Motor neuron (in vitro differentiated cells): ENCODE measurements at places on chromosomes 7 and 10. TPM values are rescaled to one million over a fixed set of nuclear protein-coding genes. Genes with fewer than 3 reads are reported as not detected.

GRCh38 chr7:158251061-158251965, 336.3 kb downstream of the PTPRN2 start:
- ATAC-seq = no peak

DNA sequence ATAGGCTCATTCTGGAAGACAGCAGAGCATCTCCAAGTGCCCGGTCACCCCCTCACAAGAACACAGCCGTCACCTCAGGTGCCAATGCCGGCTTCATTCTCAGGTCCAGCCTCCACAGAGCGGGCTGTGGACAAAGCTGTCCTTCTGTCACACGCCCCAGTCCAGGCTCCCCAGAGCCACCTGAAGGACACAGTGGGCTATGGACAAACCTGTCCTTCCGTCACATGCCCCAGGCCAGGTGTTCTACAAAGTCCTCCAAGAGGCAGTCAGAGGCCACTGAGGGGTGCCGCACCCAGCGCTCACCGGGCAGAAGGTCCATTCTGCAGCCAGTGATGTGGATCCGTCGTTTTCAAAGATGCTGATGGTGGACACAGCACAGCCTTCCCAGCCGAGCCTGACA, 173.2 kb upstream of the PPP2R2D start:
- no peak for ATAC-seq

GRCh38 chr7:157495594-157495993, 158.8 kb downstream of the DNAJB6 start:
- no peak for ATAC-seq

DNA sequence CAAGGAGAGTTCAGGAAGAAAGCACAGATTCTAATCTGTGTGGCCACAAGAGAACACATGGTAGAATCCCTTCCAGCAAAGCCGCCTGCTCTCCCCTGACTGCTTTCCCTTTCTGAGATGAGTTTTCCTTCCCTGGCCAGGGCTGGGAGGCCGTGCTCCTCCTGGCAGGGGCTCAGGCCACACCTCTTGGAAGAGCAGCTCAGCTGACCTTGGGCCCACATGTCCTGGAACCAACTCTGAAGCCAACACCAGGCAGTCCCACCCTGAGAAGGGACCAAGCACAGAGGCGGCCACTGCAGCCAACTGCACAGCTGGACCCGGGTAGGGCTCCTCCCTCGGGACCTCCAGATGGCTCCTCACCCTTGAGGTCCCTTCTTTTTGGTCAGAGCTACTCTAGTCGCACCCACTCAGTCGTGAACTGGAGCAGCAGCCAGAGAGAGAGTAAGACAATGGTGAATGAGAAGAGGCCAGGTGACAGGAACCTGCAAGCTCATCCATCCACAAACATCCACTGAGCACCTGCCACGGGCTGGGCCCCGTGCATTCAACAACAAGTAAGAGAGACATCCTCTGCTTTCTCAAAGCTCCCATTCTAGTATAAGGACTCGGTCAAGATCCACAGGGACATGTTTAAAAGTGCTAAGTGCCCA, 40.3 kb downstream of the FAM53B start:
- ATAC-seq = no peak

DNA sequence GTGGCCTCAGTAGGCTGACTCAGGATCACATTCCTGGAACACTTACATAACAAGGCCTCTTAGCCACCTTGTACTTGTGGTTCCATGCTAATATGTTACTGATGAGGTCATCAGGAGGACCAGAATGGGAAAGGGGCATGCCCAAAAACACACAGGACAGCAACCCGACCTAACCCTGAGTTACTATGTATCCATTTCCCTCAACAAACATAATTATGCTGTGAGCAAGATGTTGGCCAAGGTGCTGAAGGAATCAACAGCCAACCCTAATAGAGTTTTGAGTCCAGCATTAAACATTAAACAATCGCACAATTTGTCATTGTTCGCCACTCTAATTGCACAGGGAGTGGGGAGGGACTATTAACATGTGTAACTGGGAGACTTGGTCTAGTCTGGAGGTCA, 129.4 kb downstream of the PLPP4 start:
- ATAC-seq = no peak

- no peak for ATAC-seq
Observed at GRCh38 chr10:118963933-118964332, 65.6 kb upstream of the NANOS1 start.

DNA sequence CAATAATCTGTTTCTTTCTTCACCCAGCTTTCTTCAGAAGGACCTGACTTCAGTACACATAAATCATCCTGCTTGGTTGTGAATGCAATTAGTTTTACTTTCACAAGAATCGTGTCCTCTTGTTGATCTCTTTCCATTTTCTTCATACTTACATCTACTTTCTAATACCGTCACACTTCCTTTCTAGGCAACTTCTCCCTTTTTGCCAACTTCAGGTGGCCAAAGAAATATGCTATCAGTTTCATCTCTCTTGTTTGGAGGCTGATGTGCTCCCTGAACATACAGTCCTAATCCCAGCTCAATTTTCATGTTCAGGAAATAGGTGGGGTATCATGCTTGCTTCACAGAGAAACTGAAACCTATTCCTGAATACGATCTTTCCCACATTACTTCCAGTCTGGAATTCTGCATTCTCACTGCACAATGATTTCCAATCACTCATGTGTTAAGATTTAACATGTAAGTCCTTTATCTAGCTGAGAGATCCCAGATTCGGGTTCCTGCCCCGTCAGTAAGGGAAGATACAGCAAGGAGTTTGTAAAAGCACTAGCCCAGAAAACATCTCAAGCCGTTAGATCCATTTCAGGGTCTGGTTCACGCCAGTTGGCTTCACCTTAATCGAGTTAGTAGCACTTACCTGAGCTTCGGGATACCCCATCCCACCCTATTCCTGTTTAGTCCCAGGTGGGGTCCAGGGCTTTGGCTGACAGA, 994 bp downstream of the SLC25A28 start:
- no peak for ATAC-seq

GRCh38 chr7:7178081-7178480, 4.3 kb upstream of the C1GALT1 start:
- ATAC-seq = no peak

DNA sequence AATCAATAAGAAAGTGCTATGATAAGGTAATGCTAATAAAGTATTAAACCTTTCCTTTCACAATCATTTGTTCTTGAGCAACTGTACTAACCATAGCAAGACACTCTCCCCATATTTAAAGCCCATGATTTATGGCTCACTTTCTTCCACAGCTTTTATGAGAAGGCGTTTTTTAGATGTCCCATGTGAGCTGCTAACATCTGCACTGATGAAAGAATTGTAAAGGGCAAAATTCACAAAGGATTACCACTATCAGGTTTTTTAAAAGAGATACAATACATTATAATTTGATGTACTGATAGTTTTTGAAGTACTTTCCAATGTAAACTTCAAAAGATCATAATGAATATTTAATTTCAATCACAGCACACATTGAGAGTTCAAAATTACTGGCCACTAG, 75.7 kb downstream of the RNLS start:
- ATAC-seq = peak; percentile 49

GRCh38 chr7:83908526-83908925, 259.6 kb upstream of the SEMA3E start:
- ATAC-seq = no peak

- ATAC-seq = no peak
Observed at GRCh38 chr7:51426163-51426562, 109.6 kb upstream of the COBL start.

DNA sequence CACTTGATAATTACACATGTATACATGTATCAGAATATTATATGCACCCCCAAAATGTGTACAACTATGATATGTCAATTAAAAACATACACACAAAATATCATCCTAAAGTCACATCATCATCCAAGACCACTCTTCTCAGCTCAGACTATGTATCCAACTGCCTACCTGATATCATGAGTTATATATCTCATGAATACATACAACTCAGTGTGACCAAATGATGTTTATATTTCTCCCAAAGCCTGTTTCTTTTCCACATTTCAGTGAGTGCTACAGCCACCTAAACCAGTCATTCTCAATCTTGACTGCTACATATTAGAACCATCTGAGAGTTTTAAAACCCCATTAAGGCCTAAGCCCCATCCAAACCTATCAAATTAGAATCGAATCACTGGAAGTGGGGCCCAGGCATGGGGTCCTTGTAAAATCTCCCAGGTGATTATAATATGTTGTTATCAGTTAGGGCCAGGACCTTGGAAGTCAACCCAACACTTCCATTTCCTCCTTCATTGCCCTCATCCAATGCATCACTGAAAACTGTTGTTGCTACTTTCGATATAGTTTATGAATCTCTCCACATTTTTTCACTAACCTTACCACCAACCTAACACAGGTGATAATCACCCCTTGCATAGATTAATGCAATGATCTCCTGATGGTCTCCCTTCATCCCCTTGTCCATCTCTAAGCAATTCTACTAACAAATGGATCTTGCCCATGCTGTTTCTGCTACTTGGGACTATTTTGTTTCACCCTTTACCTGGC, 53.8 kb upstream of the ITGB8 start:
- ATAC-seq = no peak

DNA sequence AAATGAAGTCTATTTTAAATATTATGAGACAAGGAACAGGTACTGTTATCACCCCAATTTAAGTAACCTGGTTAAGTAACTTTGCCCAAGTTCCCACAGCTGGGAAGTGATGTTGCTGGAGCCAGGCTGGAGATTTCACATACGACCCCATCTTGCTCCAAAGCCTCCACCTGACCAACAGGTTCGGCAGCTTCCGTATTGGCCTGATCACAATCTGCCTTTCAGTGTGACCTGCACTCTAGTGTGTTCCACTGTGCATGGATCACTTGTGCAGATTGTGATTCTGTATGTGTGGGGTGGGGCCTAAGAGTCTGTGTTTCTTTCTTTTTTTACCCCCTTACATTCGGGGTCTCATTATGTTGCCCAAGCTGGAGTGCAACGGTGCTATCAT, 66.1 kb downstream of the PRTFDC1 start:
- no peak for ATAC-seq

- ATAC-seq = peak; percentile 75
Observed at GRCh38 chr7:28298870-28299518, 113.3 kb upstream of the CREB5 start.

DNA sequence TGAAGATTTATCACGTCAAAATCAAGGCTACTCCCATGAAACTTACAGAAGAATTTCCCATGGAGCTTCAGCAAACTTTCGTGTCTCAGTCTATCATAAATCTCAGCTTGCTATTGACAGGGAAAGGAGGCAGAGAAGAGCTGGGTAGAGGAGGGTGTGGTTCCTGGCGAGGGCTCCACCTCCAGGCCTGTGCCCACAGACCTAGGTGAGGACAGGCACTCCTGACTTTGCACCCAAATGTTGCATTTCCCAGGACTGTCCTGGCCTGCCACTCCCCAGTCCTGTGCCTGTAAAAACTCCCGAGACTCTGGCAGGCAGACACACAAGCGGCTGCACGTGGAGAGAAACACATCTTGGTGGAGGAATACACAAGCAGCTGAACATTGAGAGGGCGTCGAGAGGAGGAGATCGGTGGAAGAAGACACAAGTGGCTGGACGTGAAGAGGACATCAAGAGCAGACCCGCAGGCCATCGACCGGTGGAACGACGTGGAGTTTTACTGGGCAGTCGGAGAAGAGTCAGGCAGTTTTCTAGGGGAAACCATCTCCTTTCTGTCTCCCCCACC, 145.1 kb downstream of the CTNNA3 start:
- no peak for ATAC-seq

Gene GPR37
- 0.15 and 0.24 TPM in 2 replicates for total RNA-seq

Gene AQP1
- 0.60 and 1.1 TPM in 2 replicates for total RNA-seq
